ENCODE measurements at places on chromosomes 4 and X.

DNA sequence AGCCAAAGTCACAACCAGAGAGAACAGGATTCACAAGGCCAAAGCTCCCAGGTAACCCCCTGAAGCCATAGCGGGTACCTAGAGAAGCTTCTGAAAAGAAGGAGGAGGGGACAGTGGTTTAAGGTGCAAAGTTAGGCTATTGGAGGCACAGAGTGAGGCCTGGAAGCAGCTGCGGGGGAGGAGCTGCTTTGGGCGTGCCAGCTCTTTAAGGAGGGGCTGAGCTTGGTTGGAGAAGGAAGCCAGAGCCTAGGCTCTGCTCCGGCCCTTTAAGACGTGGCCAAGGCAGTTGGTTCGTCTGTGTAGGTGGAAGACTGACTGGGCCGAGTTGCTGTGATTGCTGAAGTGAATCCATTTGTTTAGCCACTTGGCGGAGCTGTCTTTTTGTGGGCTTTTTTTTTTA, 1.5 kb downstream of the KLF8 start:
- DNase-seq = peak; percentile 72

- no peak for DNase-seq
Observed at GRCh38 chr4:152117933-152118507, 357.2 kb upstream of the GATB start.

- no peak for DNase-seq
Observed at GRCh38 chr4:18844726-18845125, 823.2 kb upstream of the LCORL start.

DNA sequence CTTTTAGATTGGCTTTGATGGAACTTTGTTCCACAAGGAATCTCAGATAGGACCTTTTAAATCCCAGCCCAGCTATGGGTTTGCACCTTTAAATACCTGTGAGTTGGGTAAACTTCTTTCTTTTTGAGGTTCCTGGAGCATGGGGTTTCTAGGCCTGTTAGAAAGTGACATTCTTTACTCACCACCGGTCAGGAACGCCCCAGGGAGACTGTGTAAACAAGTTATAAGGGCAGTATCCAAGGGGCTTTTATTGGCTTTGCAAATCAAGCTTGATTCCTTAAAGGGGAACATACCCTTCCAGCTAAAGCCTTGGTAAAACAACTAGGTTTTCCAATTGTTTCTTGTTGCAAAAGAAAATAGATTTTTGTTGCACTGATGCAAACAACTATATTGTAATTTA, 93.4 kb downstream of the TENT5D start:
- no peak for DNase-seq

- DNase-seq = peak; percentile 40
Observed at GRCh38 chr4:168923526-168924194, 86.4 kb downstream of the CBR4 start.

DNA sequence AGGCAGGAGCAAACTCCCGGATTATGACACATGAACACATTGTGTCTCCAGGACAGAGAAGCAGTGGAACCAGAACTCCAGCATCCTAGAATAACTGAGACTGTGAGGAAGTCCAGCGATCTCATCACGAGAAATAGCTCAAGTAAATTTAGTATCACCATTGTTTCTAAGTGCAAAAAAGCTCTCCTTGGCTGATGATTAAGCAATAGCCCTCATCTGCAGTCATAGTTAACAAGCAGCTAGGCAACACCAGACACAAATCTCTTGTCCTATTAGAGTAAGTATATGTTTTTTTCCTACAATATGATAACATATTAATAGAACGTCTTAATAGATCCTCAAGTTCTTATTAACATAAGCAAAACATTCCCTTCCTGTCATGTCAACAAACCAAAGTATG, 2.4 kb upstream of the CFAP299 start:
- DNase-seq = no peak

GRCh38 chr4:10721616-10722015, 37.0 kb upstream of the CLNK start:
- no peak for DNase-seq

DNA sequence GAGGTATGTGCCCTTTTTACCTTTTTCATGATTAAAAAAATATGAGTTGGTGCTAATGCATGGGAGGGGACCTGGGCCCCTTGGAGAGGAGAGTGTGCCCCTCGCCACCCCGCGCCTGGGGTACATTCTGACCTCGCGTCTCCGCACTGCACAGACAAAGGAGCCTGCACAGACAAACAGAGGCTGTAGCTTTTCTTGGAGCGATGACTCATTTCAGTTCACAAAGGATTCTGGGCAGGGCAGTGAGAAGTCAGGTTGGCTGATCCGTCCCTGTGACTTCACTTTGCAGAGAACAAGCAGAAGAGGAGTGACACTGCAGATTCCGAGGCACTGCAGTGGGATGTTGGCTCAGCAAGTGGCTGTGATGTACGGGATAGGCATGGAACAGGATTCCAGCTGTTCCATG, 82.9 kb downstream of the STOX2 start:
- peak; percentile 94 for DNase-seq

DNA sequence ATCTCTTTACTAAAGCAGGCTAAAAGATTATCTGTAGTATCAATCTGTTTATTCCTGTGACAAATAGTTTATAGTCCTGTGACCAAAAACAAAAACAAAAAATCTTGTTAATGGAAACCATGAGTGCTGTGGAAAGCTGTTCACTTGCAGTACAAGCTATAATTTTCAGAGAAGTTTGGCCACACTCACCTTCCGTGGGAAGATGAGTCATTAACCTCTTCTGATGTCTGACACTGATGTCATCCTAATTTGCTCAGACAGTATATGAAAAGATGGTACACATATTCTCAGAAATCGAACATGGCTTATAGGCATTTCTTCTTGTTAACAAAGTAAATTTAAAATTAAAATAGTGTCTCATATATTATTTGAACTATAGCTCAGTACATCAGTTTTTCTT, 19.9 kb upstream of the ENPP6 start:
- no peak for DNase-seq

GRCh38 chrX:2650865-2651264, 40.2 kb upstream of the CD99 start:
- DNase-seq = no peak

DNA sequence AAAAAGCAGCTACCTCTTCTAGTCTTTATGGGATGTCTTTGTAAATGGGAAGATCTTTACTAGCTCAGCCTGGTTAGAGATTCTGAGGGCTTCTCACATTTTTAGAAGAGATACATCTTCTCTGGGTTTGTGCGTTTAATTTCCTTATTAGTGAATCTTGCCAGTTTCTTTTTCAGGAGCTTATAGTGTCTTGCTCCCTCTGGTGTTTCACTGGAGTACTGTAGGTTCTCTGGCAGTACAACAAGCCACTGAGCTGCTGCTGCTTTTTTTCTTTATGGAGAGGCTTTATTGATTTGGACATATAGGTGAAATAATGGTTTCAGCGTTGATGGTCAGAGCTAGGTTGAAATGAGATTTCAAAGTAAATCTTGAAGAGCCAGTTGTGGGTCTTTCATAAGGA, 82.9 kb downstream of the LAS1L start:
- DNase-seq = peak; percentile 10

DNA sequence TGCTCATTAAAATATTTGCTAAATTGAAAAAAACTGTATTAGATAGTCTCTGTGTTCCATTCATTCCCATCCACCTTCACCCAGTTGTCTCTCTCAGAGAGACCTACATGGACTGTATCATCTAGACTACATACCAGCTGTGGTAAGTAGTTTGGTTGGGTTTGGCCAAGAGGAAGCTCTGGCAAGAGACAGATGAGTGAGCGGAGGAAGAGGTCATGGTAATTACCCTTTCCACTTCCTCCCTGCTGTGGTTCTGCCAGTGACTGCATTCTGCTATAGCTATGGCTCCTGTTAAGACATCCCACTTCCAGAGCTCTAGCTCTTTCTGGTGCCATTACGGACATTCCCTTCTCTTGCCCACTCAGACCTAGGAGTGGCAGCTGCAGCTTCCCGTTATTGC, 239.0 kb upstream of the MID1 start:
- no peak for DNase-seq

DNA sequence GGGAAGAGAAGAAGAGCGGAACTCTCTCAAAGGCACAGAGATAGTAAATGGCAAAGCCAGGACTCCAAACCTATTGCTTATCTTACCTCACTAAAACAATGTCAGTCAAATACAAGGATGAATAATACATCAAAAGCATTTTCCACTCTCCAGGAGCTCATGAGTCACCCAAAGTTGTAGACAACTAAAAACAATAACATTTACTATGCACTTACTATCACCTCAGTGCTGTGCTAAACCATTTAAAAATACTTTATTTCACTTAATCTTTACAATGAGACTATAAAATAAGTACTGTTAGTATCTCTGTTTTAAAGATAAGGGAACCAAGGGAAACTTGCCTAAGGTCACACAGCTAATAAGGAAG, 163.2 kb upstream of the SPANXC start:
- DNase-seq = no peak

DNA sequence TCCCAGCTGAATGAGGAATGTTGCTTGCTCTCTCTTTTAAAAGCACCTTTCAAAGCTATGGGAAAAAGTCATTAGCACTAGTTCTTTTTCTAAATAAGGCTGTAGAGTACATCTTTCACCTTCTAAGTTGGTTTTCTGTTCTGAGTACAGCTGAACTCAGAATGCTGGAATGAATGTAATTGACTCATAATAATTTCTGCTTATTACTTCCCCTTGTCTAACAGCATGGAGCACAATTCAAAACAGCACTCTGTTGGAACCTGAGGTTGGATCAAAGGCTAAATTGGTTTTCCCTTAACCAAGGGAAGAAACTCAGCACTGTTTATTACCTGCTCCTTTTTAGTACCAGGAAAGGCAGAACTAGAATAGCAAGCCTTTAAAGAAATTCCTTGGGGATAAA, 33.5 kb upstream of the CYP2U1 start:
- no peak for DNase-seq

DNA sequence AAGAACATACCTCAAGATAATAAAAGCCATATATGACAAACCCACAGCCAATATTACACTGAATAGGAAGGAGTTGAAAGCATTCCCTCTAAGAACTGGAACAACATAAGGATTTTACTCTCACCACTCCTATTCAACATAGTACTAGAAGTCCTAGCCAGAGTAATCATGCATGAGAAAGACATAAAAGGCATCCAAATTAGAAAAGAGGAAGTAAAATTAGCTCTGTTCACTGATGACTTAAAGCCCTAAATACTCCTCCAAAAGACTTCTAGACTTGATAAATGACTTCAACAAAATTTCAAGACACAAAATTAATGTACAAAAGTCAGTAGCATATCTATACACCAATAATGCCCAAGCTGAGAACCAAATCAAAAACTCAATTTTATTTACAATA, 235.7 kb downstream of the NKX6-1 start:
- DNase-seq = no peak

DNA sequence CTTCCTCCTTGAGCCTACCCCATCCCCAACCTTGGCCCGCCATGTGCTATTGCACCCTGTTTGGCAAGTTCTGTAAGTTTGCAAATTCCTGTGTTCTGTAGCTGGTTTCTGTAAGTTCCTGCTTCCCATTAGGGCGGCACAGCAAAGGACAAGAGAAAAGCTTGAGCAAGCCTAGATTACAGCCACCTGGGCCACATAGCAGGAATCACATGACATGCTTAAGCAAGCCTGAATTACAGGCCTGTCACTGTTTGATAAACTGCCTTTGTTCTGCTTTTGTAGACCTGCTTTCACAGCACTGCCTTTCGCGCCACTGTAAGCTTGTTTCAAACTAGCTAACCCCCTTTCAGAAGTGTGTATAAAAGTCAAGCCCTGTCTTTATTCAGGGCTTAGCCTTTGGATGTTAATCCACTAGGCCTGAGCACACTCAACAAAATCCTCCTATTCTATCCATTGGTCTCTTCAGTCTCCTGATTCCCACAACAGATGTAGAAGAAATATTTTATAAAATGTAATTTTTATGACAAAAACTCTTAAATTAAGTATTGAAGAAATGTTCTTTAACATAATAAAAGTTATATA, 906.8 kb upstream of the NDST4 start:
- DNase-seq = no peak

- no peak for DNase-seq
Observed at GRCh38 chr4:146032234-146032860, 93.7 kb upstream of the ZNF827 start.

DNA sequence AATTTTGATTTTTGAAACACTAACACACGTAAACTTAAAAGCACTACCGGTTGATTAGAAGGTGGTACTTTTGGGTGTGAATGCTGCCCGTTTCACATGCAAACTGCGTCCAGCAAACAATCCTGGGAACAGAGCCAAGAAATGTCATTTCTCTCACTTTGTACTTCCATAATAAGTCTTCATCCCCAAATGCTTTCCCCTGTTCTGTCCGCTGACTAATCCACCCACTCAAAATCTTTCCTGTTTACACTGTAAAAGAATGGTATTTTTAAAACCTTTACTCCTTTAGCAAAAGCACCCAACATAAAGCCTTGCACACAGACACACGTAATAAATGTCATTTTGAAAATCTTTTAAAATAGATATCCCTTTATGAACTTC, 39.1 kb upstream of the PDLIM5 start:
- no peak for DNase-seq

- no peak for DNase-seq
Observed at GRCh38 chr4:39544580-39545315, 17.5 kb upstream of the UGDH start.

GRCh38 chr4:163702736-163703135, 208.2 kb downstream of the TMA16 start:
- no peak for DNase-seq

GRCh38 chr4:80259012-80259411, 7.5 kb upstream of the FGF5 start:
- no peak for DNase-seq

DNA sequence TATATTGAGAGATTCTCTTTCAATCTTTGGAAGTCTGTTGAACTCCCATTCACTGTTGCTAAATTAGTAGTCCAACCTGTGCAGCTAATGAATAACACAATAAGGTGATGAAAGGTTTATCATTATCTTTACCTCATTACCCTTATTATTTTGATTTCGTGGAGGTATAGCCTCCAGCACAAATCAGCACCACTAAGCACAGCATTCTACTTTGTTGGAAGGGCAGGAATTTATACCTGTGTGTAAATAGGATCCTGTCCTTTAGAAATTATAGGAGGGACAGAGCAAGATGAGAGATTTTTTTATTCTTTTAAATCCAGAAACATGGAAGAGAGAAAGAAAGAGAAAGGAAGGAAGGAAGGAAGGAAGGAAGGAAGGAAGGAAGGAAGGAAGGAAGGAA, 454.1 kb downstream of the PDGFC start:
- DNase-seq = no peak

DNA sequence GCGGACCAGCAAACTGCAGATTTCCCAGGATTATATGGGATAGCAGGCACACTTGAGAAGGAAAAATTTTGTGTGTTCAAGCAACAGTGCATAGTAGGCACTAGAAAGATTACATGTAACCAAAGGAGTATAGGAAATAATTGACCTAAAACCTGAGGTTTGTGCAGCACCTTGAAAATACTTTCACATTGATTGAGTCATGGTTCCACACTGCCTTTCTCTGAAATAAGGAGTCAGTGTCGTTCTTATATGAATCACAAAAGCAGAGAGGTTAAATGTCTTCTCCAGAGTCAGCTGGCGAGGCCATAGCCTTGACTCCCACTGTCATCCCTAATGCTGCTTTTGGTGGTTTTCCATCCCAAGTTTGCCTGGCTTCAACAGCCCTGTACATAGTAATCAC, 138.9 kb downstream of the SOWAHB start:
- DNase-seq = no peak
